ENCODE measurements at places on chromosomes 1 and 21. TPM values are rescaled to one million over a fixed set of nuclear protein-coding genes. Genes with fewer than 3 reads are reported as not detected.

GRCh38 chr1:229354226-229354625 lies 11.4 kb upstream of the CCSAP start:
- DNase-seq, result no peak
- H3K4me3 ChIP-seq, result no peak overlapping the region
- no peak overlapping the region for H3K27ac ChIP-seq
- H3K36me3 ChIP-seq, result peaks cover 1% of the 10 kb centered on the region

- H3K27ac ChIP-seq, result no peak overlapping the region
- H3K27me3 ChIP-seq, result no peaks in the 10 kb centered on the region
- H3K4me3 ChIP-seq, result no peak overlapping the region
- no peaks in the 10 kb centered on the region for H3K36me3 ChIP-seq
- DNase-seq, result no peak
Observed at GRCh38 chr1:74548961-74549750, 36.7 kb upstream of the LRRC53 start.

DNA sequence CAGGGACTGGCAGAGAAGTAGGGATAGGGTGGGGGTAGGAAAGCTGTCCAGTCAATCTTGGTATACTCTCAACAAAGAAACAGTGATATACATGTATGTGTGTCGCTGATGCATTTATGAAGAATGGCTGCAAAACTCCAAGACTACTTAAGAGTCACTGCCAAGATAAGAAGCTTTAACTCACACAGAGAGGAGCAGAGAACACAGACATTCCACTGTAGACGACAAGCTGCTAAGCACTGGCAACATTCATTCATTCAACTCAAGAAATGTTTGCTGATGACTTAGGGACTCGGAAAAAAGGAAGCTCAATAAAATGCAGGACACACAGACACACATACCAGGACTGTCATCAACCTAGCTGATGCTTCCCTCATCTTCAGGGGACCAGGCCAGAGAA lies 5.5 kb downstream of the CTNNBIP1 start:
- no peaks in the 10 kb centered on the region for H3K36me3 ChIP-seq
- H3K27me3 ChIP-seq, result peaks cover 5% of the 10 kb centered on the region
- H3K4me3 ChIP-seq, result no peak overlapping the region
- peaks cover 43% of the 10 kb centered on the region for H3K4me1 ChIP-seq
- H3K27ac ChIP-seq, result no peak overlapping the region

DNA sequence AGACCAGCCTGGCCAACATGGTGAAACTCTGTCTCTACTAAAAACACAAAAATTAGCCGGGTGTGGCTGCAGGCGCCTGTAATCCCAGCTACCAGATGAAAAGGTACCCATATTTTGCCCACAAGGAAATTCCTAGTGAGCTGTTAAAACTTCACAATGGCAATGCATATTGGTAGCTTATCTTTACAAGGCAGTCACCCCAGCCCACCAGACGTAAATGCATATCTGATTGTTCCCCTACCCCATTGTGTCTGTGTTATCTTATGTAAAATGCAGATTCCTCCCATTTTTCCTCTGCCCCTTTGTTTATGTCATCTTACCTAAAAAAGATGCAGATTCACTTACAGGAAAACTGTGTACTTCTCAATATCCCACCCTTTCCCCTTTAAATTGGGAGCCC lies 103.1 kb upstream of the SLC2A1 start:
- peaks cover 3% of the 10 kb centered on the region for H3K36me3 ChIP-seq
- H3K27ac ChIP-seq, result no peak overlapping the region
- peaks cover 27% of the 10 kb centered on the region for H3K4me1 ChIP-seq
- H3K27me3 ChIP-seq, result peaks cover 4% of the 10 kb centered on the region
- no peak for DNase-seq

CLDN17 gene
- not detected for total RNA-seq

- no peak for DNase-seq
- H3K27ac ChIP-seq, result no peak overlapping the region
- no peaks in the 10 kb centered on the region for H3K4me1 ChIP-seq
- no peak overlapping the region for H3K4me3 ChIP-seq
- H3K36me3 ChIP-seq, result no peaks in the 10 kb centered on the region
Observed at GRCh38 chr21:41689289-41689583, 77.6 kb downstream of the RIPK4 start.

DNA sequence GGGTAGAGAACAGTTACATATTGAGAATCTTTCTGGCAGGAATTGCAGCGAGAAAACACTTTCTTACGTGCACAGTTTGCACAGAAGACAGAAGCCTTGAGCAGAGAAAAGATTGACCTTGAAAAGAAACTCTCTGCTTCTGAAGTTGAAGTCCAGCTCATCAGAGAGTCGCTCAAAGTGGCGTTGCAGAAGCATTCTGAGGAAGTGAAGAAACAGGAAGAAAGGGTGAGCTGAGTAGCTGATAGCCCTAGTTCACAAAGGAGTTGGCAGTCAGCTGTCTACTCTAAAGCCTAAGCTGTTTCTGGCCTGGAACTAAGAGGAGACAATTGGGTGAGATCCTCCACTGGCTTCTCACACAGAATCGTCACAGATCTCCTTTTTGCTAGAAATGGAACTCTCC lies 20.3 kb upstream of the SH3BGRL3 start:
- H3K36me3 ChIP-seq, result peaks cover 68% of the 10 kb centered on the region
- H3K4me1 ChIP-seq, result no peaks in the 10 kb centered on the region
- no peak overlapping the region for H3K27ac ChIP-seq
- H3K4me3 ChIP-seq, result no peak overlapping the region
- DNase-seq, result no peak

HLX gene
- 0.77 TPM for total RNA-seq

- no peaks in the 10 kb centered on the region for H3K4me1 ChIP-seq
- no peaks in the 10 kb centered on the region for H3K36me3 ChIP-seq
- no peak for DNase-seq
- peaks cover 7% of the 10 kb centered on the region for H3K27me3 ChIP-seq
- no peak overlapping the region for H3K4me3 ChIP-seq
Observed at GRCh38 chr1:178310685-178311105, 186.1 kb downstream of the CLEC20A start.

IKBKE gene
- total RNA-seq, result 64.8 TPM

DNA sequence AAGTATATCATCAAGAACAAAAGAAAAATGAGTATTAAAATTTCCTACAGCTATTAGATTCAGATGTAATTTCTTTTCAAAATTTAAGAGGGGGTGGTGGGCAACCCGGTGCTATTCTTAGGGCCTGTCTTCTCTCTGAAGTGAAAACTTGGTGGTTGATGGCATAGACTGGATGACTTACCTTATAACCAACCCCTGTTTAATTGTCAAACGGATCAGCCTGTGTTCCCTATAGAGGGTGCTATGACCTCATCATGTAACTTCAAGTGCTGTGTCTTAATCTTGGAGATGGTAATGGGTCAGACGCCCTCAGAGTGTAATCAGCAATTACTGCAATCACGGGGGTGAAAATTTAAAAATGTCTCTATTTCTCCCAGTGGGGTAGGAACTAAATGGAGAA lies 176.2 kb downstream of the PCP4 start:
- no peaks in the 10 kb centered on the region for H3K36me3 ChIP-seq
- H3K27me3 ChIP-seq, result no peaks in the 10 kb centered on the region
- H3K27ac ChIP-seq, result no peak overlapping the region
- no peak for DNase-seq
- no peaks in the 10 kb centered on the region for H3K4me1 ChIP-seq
- no peak overlapping the region for H3K4me3 ChIP-seq

DNA sequence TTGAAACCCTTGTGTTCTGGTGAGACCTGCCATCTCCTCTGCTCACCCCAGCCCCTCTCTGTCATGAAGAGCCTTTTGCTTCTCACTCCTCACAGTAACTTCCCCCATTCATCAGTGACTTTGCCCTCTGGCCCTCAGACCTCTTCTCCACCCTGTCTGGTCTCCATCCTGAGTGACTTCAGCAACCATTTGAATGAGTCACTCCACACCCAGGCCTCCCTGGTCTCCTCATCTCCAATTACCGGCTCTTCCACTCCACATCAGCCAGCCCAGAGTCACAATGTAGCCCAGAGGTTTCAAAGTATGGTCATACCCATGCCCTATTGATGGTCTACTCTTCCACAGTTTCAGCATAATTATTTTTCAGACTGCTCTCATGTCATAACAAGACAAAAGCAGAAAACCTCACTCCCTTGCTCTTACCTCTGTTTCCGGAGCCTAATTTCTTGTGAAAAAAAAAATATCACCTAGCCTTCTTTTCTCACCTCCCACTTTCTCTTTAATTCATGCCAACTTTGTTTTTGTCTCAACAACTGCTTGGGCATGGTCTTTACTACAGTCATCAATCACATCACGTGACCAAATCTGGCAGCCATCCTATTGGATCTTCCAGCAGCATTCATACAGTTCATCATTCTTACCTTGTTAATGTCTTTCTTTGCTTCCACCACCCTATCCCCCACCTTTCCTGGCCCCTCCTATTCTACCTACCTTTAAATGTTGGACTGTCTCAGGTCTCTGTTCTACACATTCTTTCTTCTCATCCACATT lies 35.6 kb upstream of the NEK7 start:
- no peak overlapping the region for H3K27ac ChIP-seq
- no peaks in the 10 kb centered on the region for H3K4me1 ChIP-seq
- no peaks in the 10 kb centered on the region for H3K36me3 ChIP-seq
- no peak overlapping the region for H3K4me3 ChIP-seq
- peaks cover 4% of the 10 kb centered on the region for H3K27me3 ChIP-seq

All from activated CD8-positive, alpha-beta memory T cell treated with anti-CD3 and anti-CD28 coated beads, Interleukin-2, amount 10 ng/mL, durations not matched to agents 7 days and 5 days (primary cell).